Activated CD8-positive, alpha-beta T cell treated with anti-CD3 and anti-CD28 coated beads for 36 hours (primary cell): ENCODE measurements at places on chromosomes 1 and 21. TPM values are rescaled to one million over a fixed set of nuclear protein-coding genes. Genes with fewer than 3 reads are reported as not detected.

Gene TUFT1
- total RNA-seq = 1.5 TPM

Gene OBSCN
- total RNA-seq = 21.6 TPM

Gene PTPN7
- 195 TPM for total RNA-seq

Gene PTPN22
- total RNA-seq = 54.0 TPM

Gene HAPLN2
- total RNA-seq = not detected

Gene IL6R
- total RNA-seq = 2.5 TPM

Gene SV2A
- total RNA-seq = 9.1 TPM

Gene ZNF670
- 4.0 TPM for total RNA-seq

Gene FOXJ3
- total RNA-seq = 44.0 TPM

Gene UBXN10
- total RNA-seq = 0.45 TPM

Gene NHLH1
- total RNA-seq = 0.22 TPM

Gene TEKT2
- total RNA-seq = 0.34 TPM

Gene EBNA1BP2
- 115 TPM for total RNA-seq

Gene OR10J1
- not detected for total RNA-seq

Gene ARMH1
- total RNA-seq = 162 TPM

Gene SLC30A1
- 6.2 TPM for total RNA-seq

Gene FAM72C
- total RNA-seq = 25.9 TPM

Gene AGO3
- 30.0 TPM for total RNA-seq

Gene NBPF1
- 3.1 TPM for total RNA-seq

Gene CASQ1
- not detected for total RNA-seq

Gene PITHD1
- 65.8 TPM for total RNA-seq
